ENCODE measurements at places on chromosomes 16 and 17.

- no peak for DNase-seq
Measured at GRCh38 chr17:51165680-51166197, 472 bp upstream of the NME2 start.

- DNase-seq: no peak
Measured at GRCh38 chr16:75053791-75054555, 55.1 kb downstream of the ZNRF1 start.

DNA sequence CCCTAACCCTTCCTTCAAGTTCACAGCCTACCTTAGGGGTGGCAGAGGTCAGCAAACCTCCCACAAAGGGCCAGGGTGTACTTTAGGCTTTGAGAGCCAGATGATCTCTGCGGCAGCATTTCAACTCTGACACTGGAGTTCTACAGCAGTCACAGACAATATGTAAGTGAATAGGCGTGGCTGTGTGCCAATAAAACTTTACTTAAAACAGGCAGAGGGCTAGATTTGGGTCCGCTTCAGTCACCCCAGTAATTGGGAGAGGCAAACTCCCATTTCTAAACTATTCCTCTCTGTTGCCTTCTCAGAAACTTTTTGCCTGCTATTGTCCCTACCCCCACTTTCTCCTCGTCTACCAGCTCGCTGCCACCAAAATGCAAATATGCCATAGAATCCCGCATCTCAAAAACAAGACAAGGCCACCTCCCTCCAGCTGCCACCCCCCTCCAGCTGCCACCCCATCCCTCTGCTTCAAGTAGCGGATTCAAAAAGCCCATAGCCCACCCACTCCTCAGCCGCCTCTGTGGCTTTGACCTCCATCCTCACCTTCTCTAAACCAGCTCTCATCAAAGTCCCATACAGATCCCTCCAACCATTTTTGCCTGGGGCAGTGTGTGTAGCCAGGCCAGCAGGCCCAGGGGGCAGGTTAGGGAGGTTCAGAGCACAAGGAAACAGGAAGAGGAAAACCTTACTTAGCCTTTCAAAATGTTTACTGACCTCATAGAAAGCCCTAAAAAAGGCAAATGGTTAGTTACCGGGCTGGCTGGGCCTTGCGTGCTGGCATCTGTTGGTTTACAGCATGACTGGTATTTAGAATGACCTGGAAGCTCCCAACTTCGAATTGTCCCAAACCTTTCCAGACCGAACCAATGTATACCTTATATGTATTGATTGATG lies 19.9 kb upstream of the DNAH17 start:
- no peak for DNase-seq

DNA sequence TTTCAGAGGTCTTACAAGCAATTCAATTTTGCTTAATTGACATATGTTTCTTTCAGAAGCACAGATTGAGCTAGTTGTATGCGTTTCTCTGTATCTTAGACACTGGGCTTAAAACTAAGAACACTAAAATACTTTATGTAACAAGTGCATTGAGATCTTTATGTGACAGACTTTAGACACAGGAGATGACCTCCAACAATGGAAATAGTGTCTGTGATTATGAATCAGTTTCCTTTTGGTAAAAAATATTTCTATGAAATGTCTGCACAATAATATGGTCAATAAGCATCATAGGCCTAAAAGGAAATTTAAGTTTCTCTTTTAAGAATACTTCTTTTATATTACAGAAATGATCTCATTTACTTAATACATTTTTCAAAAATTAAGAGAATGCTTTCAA lies 153.2 kb downstream of the SKAP1 start:
- DNase-seq: no peak

- no peak for DNase-seq
Measured at GRCh38 chr17:77416105-77416713, 275.4 kb downstream of the SEC14L1 start.

DNA sequence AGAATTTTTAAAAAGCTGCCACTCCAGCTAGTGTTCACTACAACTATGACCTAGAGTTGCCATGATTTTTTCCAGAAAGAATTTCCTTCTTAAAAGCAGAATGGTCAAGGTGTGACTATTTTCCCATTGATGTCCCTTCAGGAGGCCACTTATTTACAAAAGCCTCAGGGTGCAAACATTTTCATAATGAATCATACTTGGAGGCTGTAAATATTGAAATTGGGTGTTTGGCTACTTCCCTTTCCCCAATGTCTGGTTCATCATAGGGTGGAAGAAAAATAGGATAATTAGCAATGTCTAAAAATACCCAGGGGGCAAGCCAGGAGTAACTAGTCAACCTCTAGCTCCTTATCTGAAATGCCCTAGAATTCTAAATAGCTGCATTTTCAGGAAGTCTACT lies 18.8 kb downstream of the AXIN2 start:
- no peak for DNase-seq

DNA sequence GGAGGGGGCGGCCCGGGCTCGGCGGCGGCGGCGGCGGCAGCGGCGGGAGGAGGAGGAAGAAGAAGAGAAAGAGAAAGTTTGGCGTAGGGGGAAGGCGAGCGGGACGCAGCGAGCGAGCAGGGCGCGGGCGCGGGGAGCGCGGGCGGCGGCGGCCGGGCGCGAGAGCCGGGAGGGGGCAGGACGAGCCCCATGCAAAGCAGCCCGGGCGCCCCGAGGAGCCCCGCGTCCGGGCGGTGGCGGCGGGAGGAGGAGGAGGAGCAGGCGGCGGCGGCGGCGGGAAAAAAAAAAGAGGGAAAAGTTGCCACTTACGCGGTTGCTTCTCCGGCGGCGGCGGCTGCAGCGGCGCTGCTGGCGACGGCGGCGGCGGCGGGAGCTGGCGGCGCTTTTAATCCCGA lies 10.3 kb upstream of the ZFHX3 start:
- DNase-seq: peak; percentile 8

GRCh38 chr17:44448412-44448811 lies 54.8 kb downstream of the GPATCH8 start:
- no peak for DNase-seq

DNA sequence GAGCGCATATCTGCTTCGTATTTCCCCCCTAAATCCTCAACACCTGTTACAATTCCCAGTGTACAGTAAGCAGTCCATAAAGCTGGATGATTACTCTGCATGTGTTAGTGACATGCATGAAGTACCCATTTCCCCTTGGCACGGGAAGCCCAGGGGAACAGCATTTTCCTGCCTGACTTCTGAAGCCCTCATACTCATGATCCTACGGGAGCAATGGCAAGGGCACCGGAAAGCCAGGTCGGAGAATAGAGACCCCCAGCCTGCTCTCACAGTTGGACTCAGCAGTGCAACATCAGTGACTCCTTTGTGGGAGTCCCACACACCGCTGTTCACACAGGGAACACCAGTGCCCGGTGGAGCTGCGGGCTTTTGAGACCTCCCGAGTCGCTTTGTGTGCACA lies 336.9 kb downstream of the CDH13 start:
- no peak for DNase-seq

DNA sequence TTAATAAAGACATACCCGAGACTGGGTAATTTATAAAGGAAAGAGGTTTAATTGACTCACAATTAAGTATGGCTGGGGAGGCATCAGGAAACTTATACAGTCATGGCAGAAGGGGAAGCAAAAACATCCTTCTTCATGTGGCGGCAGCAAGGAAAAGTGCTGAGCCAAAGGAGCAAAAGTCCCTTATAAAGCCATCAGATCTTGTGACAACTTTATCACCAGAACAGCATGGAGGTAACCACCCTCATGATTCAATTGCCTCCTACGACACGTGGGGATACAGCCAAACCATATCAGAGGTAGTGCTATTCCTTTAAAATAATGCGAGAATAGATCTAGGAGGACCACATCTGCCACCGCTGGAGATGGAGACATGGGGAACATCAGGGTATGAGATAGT lies 9.0 kb downstream of the C16orf54 start:
- no peak for DNase-seq

- DNase-seq: no peak
Measured at GRCh38 chr17:21171309-21171922, 42.5 kb downstream of the TMEM11 start.

GRCh38 chr17:76783146-76783545 lies 45.2 kb downstream of the MFSD11 start:
- DNase-seq: no peak

GRCh38 chr17:61967729-61968128 lies 39.9 kb upstream of the INTS2 start:
- no peak for DNase-seq

Measured in CD4-positive, alpha-beta T cell treated with Interleukin-10 for 1 hour (primary cell).